ENCODE measurements at places on chromosomes 12 and 14. TPM values are rescaled to one million over a fixed set of nuclear protein-coding genes. Genes with fewer than 3 reads are reported as not detected.

- DNase-seq, result no peak
- H3K4me3 ChIP-seq, result no peak overlapping the region
- no peaks in the 10 kb centered on the region for H3K4me1 ChIP-seq
- H3K27ac ChIP-seq, result no peak overlapping the region
Observed at GRCh38 chr12:109650808-109651207, 62.8 kb upstream of the FAM222A start.

DNA sequence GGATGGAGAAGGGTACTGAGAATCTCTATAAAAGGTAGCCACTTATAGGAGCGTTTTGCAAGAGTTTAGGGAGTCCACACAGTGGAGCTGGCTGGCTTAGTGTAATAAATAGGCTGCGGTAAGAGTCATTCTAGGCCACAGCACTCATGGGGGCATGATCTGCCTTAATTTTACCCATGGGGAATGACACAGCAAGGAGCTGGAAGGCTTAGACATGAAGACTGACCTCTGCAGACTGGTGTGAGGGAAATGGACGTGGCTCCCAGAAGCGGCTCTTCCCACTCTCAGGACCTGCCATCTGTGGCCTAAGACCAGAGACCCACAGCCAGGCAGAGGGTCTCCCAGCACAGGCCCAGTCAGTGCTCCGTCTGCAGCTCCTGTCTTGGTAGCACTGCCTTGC lies 173.3 kb downstream of the PPM1H start:
- peaks cover 37% of the 10 kb centered on the region for H3K4me1 ChIP-seq
- no peaks in the 10 kb centered on the region for H3K36me3 ChIP-seq
- no peaks in the 10 kb centered on the region for H3K27me3 ChIP-seq
- no peak for DNase-seq

DNA sequence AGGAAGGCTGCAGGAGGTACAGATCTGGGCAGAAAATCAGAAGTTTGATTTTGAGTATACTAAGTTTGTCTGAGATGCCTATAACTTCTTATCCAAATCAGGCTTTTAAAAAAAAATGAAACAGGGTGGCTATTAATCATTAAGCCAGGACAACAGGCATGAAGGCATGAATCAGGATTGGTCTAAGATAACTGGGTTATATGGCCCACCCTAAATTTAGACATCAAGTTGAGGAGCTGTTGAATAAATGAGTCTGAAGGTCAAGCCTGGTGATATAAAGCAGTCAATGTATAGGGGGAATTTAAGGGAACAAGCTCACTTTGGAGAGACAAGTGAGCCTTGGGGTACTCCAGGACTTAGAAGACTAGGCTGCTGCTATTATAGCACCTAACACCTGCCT lies 28.6 kb downstream of the NEK9 start:
- DNase-seq, result no peak
- no peak overlapping the region for H3K4me3 ChIP-seq
- no peak overlapping the region for H3K27ac ChIP-seq
- H3K36me3 ChIP-seq, result peaks cover 11% of the 10 kb centered on the region
- no peaks in the 10 kb centered on the region for H3K27me3 ChIP-seq

DNA sequence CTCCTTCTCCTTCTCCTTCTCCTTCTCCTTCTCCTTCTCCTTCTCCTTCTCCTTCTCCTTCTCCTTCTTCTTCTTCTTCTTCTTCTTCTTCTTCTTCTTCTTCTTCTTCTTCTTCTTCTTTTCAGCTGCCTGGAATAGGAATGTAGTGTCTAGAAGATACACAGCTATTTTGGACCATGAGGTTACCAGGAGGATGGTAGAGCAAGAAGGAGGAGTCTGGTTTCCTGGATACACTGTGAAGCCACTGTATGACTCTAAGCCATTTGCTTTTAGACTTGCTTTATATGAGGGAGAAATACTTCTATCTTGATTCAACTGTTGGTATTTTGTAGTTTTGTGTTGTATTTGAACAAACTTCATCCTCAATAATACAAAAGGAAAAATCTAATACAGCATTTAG lies 3.0 kb upstream of the MYBPC1 start:
- DNase-seq, result no peak
- H3K27ac ChIP-seq, result no peak overlapping the region
- H3K27me3 ChIP-seq, result no peaks in the 10 kb centered on the region
- H3K4me1 ChIP-seq, result no peaks in the 10 kb centered on the region
- H3K4me3 ChIP-seq, result no peak overlapping the region
- no peaks in the 10 kb centered on the region for H3K36me3 ChIP-seq

DNA sequence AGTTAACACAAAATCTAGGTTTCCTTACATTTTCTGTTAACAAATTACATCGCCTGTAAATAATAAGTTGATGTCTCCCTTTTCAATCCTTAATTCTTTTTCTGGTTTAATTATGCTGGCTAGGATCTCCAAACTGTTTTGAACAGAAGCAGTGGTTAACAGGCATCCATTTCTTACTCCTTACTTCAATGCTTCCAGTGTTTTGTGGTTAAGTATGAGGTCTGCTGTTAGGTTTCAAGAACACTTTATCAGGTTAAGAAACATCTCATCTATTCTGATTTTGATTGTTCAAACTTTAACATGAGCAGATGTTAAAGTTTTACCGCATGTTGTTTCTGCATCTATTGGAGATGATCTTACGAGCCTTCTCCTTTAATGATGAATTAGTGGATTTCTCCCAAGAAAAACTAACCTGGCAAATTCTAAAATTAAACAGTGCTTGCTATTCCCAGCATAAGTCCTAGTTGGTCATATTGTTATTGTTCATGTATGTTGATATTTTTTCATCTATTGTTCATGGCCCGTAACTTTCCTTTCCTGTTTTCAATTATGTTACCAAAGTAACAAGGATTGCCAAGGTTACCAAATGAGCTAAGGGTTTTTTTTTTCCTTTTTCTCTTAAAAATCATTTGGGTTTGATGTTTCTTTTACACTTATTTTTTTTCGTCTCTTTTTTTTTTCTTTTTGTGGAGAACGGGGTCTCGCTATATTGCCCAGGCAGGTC lies 33.4 kb downstream of the POLE start:
- H3K27me3 ChIP-seq, result no peaks in the 10 kb centered on the region
- no peak for DNase-seq
- H3K4me3 ChIP-seq, result no peak overlapping the region
- no peak overlapping the region for H3K27ac ChIP-seq
- H3K36me3 ChIP-seq, result peaks cover 10% of the 10 kb centered on the region

DNA sequence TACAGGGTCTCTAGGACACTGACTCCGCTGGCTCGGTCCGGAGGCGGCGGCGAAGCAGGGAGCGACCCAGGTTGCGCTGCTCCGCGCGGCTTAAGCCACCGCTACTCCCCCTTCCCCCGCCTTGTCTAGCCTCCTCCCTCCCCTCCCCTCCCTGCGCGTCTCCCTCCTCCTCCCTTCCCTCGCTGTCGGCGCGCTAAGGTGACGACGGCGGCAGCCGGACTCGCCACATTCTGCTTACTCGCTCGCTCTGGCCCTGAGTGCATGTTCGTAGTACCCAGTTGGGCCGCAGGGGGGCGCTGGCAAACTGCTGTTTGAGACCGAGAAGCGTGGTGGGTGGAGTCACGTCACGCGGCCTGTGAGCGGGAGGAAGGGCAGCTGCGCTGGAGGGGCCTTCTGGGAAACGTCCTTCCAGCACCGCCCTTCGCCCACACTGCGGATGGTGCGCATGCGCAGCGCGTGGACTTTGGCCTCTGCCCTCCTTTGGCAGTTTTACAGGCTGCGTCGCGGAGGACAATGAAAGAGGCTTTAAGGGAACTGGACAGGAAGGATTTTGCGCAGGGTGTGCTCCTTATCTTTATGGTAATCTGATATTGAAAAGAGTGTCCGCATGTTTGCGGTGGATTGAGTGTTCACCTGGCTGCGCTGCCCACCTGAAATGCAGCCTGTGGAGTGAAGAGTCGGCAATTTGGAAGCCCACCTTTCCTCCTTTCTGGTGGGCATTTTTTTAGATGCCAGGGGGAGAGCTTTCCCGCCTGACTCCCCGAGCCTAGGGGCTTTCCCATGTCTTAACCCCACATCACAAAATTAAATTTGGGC lies at the start of gene SCAF11:
TSS of gene SCAF11 (minus strand) at position 107 of the 816 bp plus-strand sequence. CDS start 26,407 bp downstream, outside the sequence.
- peak; percentile 100 for DNase-seq
- H3K4me1 ChIP-seq, result no peaks in the 10 kb centered on the region
- H3K36me3 ChIP-seq, result no peaks in the 10 kb centered on the region
- H3K4me3 ChIP-seq, result peak within 1 kb of the TSS; percentile 93
- H3K27me3 ChIP-seq, result no peaks in the 10 kb centered on the region

GRCh38 chr12:119338593-119339363 lies 4.2 kb downstream of the CCDC60 start:
- H3K36me3 ChIP-seq, result no peaks in the 10 kb centered on the region
- peak; percentile 30 for DNase-seq
- H3K27ac ChIP-seq, result no peak overlapping the region
- H3K4me1 ChIP-seq, result no peaks in the 10 kb centered on the region
- H3K4me3 ChIP-seq, result no peak overlapping the region
- no peaks in the 10 kb centered on the region for H3K27me3 ChIP-seq

DNA sequence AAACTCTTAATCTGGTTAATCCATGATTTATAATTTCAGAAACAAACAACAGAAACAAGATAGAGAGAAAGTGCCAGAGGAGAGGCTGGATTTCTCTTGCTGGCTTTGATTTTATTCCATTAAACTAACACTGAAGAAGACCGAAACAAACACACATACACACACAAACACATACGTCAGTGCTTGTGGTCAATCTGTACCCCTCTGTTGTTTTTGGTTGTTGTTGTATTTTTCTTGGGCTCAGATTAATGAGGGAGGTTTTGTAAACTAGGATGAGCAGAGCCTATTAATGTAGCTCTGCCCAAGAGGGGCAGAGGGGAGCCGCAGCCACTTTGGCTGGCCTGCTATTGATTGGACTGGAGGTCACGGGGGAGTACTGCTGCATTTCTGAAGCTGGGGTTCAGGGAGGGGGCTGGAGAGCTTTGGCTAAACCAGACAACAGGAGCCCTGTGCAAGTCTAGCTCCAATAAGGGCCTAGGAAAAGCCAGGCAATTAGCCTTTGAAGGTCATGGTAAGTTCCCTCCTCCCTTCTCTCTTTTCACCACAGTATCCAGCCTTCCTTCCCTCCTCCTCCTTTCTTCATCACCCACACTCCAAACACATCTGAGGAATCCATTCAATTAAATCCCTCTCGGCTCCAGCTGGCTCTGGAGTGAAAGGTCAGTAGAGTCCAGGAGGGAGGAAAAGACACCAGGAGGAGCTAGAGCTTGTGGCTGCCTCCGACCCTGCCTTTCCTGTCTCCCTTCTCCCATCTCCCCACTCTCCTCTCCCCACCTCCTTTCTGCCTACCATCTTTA lies 344.1 kb upstream of the LMO3 start:
- no peaks in the 10 kb centered on the region for H3K36me3 ChIP-seq
- H3K27me3 ChIP-seq, result no peaks in the 10 kb centered on the region
- no peak overlapping the region for H3K4me3 ChIP-seq
- peak; percentile 25 for DNase-seq

DNA sequence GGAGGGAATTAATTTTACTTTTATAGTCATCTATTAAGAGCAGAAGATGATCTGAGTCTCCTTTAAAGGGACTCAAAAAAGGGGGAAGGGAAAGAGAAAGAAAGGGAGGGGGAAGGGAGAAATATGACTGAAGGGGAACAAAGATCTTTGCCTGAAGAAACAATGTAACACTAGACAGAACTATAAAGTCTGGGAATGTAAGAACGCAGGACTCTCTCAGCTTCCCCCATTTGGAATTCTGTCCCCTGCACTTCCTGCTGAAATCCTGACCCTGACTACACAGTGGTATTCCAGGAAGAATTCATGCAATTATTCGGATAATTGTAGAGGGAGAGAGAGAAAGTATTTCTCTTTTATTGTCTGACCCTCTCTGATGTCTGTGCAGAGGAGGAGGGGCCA lies 8.6 kb upstream of the HOXC11 start:
- H3K27ac ChIP-seq, result no peak overlapping the region
- H3K27me3 ChIP-seq, result peaks cover 70% of the 10 kb centered on the region
- H3K4me3 ChIP-seq, result no peak overlapping the region
- DNase-seq, result no peak

NELL2 gene
- 3.3 TPM for total RNA-seq

PPP1R1A gene
- total RNA-seq, result 128 TPM

PMCH gene
- total RNA-seq, result not detected

NRXN3 gene
- total RNA-seq, result 2.4 TPM

LAG3 gene
- 1.3 TPM for total RNA-seq
